ENCODE measurements at places on chromosomes 7 and 10.

GRCh38 chr10:44779511-44779910 lies 131.6 kb upstream of the TMEM72 start:
- no peak for DNase-seq

GRCh38 chr7:98232799-98233198 lies 19.2 kb downstream of the TECPR1 start:
- DNase-seq: no peak

- DNase-seq: peak; percentile 77
These were observed 81.6 kb downstream of the PRKAG2 start for GRCh38 chr7:151795168-151795811.

DNA sequence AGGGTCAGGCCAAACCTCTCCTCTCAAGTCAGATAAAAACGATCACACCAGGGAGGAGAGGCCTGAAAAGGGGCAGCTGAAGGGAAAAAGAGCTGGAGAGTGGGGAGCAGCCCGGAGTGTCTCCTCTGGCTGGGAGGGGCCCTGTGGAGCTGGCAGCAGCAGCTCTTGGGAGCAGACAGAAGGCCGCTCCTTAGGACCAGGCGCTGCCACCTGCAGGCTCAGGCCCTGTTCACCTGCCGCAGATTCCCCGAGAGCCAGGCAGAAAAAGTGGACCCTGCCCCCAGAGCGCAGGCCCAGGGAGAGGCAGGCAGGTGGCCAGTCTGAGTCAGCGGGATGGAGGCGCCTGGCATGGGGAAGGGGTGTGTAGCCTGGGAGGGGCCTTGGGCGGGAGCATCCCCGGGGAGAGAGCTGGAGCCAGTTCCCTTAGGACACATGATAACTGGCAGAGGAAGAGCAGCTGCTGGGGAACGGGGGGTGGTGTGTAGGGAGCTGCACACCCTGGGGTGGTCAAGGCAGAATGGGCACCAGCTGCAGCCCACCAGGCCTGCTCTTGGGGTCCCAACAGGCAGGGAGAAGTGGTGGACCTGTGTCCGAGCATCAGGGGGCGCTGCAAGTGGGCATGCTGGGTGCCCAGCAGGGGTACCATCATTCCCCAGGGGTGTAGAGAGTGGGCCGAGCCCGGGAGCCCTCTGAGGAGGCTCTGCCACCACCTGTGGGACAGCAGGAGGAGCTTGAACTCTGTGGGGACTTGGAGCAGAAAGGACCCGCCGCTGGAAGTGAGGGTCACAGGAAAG lies 177.2 kb upstream of the RHEB start:
- no peak for DNase-seq

GRCh38 chr7:134495546-134495945 lies 31.8 kb upstream of the AKR1B10 start:
- no peak for DNase-seq

All from stimulated activated CD4-positive, alpha-beta T cell treated with anti-CD3 and anti-CD28 coated beads, Interleukin-1b, Interleukin-23, amount 100 ng/mL, for 24 hours (primary cell).